ENCODE measurements at places on chromosomes 12 and 14. TPM values are rescaled to one million over a fixed set of nuclear protein-coding genes. Genes with fewer than 3 reads are reported as not detected.
A peak's percentile ranks its signal among the peaks of the same experiment; 100 is the strongest.

DNA sequence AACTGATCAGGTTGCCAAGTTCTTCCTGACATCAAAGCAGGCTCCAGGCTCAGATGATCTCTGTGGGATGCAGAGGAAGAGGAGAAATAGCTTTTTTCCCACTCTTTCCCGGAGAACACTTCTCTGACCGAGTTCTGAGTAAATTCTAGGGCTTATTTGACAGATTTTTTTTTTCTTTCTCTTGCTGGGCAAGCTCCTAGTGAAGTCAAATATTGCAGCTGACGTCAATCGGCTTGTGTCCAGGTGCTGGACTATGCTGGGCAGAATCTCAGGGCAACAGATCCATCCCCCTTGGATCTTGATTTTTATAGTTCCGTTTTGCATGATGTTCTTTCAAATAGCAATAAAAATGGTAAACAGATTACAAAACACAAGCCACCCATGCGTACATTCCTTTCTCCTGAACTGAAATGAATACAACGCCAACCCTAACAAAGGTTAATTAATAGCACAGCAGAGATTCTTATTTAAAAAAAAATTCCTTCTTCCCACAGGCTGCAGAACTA, 182.2 kb downstream of the NOVA1 start:
- peak; percentile 53 for DNase-seq

- peak; percentile 35 for DNase-seq
Measured at GRCh38 chr14:58491593-58491992, 64.1 kb downstream of the KIAA0586 start.

DNA sequence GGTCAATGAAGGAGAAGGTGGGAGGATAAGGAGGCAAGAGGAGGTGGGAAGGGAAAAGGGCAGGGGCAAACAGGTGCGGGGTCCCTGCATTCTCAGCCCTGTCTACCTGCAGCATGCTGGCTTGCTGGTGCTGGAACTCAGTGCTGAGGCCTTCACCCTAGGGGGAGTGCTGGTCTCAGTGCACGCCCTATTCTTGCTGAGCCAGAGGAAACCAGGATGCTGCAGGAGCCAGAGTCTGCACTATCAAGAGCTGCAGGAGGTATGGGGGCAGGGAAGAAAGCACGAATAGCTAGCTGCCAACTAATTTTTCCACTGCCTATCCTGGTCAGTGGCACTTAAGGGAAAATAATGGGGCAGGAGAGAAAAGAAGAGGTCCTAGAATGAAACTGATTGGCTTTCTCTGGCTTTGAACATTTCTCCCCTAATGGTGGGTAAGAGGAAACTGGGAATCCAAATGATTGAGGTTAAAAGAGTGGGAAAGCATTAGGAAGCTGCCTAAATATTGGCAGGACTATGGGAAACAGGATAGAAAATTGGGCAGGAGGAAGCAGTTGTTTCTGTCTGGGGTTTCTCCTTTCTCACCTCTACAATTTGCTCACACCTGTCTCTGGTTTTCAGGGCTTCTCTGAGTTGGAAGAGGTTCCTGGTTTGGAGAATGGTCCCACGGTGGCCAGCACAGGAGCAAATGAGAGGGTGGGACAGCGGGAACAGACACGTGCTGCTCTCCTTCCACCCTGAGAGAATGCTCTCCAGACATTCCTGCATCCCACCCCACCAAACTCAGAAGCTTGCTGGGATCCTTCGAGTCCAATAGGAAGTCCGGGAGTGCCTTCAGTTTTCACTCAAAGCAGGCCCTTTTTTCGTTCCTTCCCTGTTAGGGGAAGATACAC, 1.9 kb downstream of the TMEM253 start:
- DNase-seq = no peak

- DNase-seq = no peak
Measured at GRCh38 chr12:85669911-85670310, 166.3 kb downstream of the RASSF9 start.

- no peak for DNase-seq
Measured at GRCh38 chr14:56918849-56919574, 108.7 kb upstream of the OTX2 start.

- DNase-seq = no peak
Measured at GRCh38 chr14:30855345-30856037, 18.9 kb upstream of the COCH start.

DNA sequence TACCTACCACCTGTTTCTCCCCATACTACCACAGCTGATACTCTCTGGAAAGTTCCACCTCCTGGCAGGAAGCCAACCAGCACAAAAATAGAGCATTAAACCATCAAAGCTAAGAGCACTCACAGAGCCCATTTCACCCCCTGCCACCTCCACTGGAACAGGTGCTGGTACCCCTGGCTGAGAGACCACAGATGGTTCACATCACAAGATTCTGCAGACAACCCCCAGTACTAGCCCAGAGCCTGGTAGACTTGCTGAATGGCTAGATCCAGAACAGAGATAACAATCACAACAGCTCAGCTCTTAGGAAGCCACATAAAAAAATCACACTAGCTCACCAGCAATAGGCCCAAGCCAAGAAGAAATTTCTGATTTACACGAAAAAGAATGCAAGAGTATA, 855.2 kb downstream of the FSCB start:
- no peak for DNase-seq

GRCh38 chr12:4540638-4541037, 1.9 kb downstream of the RAD51AP1 start:
- DNase-seq = no peak

DNA sequence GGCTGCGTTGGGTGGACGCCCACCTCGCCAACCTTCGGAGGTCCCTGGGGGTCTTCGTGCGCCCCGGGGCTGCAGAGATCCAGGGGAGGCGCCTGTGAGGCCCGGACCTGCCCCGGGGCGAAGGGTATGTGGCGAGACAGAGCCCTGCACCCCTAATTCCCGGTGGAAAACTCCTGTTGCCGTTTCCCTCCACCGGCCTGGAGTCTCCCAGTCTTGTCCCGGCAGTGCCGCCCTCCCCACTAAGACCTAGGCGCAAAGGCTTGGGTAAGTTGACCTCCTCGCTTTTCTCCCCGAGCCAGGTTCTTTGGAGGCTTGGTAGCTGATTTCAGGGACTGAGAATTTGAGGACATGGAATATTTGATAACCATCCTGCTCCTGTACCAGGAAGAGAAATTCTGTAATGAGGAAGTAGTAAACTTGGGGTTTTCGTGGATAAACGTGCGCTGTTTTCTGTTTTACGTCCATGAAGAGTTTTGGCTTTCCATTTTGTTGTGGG, 530 bp downstream of the APAF1 start:
- DNase-seq = peak; percentile 18

DNA sequence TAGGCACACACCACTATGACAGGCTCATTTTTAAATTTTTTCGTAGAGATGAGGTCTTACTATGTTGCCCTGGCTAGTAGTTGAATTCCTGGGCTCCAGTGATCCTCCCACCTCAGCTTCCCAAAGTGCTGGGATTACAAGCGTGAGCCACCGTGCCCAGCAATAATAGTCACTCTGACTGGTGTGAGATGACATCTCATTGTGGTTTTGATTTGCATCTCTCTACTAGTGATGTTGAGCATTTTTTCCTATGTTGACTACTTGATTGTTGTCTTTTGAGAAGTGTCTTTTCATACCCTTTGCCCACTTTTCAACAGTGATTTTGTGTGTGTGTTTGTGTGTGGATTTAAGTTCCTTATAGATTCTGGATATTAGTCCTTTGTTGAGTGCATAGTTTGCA, 26.3 kb downstream of the ATP2A2 start:
- no peak for DNase-seq

GRCh38 chr12:27578689-27579372, 54.8 kb downstream of the PPFIBP1 start:
- DNase-seq = no peak

- DNase-seq = no peak
Measured at GRCh38 chr14:70011098-70011497, 131.9 kb downstream of the SMOC1 start.

DNA sequence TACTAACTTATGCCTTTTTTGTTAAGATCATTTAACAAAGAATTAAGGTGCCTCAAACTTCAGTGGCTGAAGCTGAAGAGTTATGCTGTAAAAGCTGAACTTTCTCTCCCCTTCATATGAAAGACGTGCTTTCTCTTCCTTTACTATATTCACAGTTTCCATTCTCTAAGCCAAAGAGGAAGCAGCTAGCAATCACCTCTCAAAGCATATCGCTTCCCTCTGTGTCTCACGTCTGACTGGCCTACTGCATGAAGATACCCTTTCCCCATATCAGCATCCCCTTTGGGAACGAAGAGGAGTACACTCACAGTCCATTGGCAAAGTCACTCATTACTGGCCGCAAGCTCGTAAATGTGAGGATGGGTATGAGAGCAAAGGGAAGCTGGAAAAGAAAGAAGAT, 34.9 kb downstream of the SLC11A2 start:
- no peak for DNase-seq

The ACVRL1 gene
- total RNA-seq = 0.40 TPM

The BICDL1 gene
- total RNA-seq = 5.8 TPM

The SDR9C7 gene
- not detected for total RNA-seq
